Epithelial cell of esophagus (primary cell): ENCODE measurements at places on chromosomes 4 and X.
A peak's percentile ranks its signal among the peaks of the same experiment; 100 is the strongest.

GRCh38 chrX:129227366-129227765 lies 295.9 kb downstream of the SMARCA1 start:
- no peak for DNase-seq

DNA sequence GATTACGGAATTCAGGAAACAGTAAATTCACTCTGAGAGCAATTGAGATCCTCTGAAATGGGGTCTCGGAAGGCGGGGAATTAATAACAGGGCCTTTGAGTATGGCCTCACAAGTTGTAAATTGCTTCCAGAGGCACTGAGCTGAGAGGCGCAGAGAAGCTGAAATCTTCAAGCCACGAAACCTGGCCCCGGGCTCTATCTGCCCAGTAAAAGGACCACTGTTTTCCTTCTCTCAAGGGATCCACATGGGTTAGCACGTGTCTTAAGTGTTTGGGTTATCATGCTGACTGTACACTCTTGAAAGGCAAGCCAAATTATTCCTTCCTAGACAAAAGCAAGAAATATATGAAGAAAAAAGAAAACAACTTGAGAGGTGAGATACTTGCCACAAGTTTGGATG lies 1012.9 kb upstream of the FTHL17 start:
- no peak for DNase-seq

DNA sequence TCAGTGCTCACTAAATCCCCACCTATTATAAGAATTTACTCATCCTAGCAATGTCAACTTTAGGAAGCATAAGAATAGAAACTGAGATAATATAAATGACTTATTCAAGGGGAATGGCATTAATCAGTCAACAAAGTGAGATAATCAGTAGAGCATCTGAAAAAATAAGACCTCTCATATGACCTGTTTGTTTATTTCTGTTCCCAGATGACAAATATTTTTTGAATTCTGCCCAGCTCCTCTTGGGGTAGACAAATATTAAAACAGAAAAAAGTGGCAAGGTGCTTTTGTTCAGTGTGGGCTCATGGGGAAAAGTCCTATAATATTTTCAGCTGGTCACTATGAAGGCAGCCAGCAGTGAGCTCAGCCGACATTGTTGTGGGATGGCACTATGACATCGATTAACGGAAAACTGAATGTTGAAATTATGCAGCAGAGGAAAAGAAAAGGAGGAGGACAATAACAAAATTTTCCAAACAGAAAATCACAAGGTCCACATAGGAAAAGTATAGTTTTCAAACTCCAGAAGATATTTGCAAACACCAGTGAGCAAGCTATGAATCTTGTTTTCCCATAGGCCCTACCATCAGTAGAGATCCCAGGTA lies 109.6 kb downstream of the ANXA3 start:
- DNase-seq = no peak

- no peak for DNase-seq
Observed at GRCh38 chrX:150546711-150547153, 21.7 kb upstream of the MTM1 start.

- DNase-seq = peak; percentile 31
Observed at GRCh38 chr4:139607502-139608060, 51.6 kb upstream of the SETD7 start.

DNA sequence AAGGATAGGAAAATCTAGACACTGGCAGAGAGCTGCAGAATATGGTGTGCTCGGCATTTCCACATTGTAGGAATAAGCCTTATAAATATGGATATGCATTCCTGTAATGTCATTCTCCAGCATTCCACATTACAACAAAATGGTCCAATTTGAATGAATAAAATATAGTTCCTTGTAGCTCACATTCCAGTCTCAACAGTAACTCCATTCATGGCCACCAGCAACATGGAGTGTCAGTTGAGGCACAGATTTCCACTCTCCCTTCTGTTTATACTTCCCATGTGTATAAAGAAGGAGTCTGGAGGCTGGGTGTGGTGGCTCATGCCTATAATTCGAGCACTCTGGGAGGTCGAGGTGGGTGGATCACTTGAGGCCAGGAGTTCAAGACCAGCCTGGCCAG lies 84.5 kb downstream of the AASDH start:
- no peak for DNase-seq

DNA sequence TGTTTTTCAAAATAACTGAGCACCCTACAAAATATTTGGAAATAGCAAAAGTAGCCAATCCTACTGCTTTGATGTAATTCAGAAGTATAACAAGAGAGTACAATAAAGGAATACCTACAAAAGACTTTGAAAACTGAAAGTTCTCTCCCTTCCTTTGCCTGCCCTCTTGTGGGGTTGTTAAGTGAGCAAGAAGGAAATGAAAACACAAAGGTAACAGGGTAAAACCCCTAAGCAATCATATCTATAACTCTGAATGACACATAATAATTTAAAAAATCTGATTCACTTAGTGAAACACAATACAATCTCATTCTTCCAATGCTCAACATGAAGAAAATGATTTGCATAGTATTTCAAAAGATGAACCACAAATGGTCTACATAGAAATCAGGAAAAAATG lies 98.2 kb downstream of the FRYL start:
- peak; percentile 69 for DNase-seq

DNA sequence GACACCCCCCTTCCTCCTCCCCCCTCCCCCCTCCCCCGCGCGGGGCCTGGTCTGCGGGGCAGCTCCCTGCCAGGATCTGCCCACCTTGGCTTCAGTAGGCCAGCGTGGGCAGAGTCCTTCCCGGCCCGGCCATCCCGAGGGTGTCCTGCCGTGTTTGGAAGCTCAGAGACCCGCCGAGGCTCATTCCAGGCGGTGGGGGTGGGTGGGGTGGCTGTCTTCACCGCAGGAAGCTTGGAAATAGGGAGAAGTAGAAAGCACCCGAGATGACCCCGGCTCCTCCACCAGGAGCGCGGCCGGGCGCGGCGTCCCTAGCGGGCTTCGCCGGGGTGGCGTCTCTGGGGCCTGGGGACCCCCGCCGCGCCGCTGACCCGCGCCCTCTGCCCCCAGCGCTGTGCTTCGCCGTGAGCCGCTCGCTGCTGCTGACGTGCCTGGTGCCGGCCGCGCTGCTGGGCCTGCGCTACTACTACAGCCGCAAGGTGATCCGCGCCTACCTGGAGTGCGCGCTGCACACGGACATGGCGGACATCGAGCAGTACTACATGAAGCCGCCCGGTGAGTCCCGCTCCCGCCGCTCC lies 1.6 kb downstream of the NAT8L start:
- DNase-seq = peak; percentile 31

DNA sequence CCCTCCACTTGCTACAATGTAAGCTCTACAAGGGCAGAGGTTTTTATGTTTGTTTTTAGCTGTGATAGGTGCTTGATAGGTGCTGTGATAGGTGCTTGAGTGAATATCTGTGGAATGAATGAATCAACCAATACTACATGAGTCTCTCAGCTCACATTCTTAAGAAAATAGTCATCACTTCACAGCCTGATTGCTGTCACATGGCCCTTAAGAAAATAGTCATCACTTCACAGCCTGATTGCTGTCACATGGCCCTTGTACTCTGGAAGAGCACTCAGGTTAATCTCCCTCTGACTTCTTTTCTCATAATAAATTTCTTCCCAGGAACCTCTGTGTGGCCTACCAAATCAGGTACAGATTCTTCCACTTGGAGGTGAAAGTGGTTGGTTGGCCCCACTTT lies 335.2 kb downstream of the TENM3 start:
- DNase-seq = peak; percentile 90

DNA sequence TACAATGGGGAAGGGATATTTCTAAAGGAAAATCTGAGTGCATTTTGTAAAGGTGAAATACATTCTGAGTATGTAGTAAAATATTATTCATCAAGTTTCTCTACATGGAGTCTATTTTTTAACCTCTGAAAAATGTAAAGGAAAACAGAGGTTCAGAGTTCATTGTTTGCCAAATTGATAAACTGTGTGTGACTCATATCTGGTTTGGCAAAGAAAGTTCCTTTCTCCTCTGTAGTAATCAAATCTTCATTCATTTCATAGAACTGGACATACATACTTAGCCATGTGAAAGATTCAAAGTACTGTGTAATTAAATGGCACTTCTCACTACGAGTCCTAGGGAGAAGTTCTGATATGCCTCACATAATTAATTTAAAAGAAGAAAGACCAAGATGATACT lies 61.6 kb downstream of the HPGD start:
- DNase-seq = peak; percentile 29

DNA sequence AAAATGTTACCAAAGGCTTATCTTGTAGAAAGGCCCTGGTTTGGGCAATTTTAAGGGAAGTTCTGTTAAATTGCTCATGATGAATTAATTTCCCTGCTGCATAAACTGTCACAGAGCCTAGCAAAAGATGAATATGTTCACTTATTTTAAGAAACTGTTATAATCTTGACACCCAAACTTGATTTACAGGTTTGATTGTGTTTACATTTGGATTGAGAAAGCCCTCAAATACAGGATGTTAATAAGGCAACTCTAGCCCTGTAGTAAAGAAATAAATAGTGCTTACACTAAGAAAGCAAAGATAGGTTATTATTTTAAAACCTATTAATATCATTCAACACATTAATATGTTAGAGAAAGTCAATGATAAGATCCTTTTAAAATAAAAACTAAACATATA lies 18.3 kb downstream of the GYG2 start:
- peak; percentile 20 for DNase-seq

DNA sequence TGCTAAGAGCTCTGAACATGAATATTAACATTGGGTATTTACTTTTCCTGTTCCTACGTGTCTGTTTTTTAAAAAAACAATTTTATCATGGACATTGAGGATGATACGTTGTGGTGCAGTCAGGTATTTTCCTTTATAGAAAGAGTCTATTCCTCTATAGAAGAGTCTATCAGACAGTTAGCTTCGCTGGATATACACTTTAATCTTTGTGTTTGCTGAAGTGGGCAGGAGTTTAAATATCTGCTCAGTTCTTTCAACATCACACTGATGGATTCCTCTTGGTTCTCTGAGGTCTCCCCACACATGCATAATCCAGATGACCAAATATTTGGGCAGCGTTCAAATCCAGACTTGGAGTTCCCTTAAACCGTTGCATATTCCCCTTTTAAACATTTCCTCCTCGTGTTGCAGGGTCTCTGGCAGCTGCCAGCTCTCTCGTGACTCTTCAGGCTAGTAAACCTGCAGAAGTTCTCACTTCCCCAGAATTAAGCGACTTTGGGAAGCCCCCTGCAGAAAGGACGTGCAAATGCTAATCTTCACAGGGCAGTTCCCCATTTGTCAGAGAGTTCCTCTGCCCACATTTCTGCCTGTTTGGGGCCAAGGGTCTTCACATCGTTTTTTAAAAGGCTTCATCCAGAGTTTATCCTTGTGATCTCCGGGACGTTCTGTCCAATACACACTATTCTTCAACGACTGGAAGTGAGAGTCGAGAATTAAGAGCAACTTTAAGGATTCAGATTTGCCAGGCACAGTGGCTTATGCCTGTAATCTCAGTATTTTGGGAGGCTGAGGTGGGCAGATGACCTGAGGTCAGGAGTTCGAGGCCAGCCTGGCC lies 20.5 kb upstream of the DHRSX start:
- DNase-seq = no peak

GRCh38 chrX:72347366-72347765 lies 41.7 kb upstream of the CITED1 start:
- no peak for DNase-seq

DNA sequence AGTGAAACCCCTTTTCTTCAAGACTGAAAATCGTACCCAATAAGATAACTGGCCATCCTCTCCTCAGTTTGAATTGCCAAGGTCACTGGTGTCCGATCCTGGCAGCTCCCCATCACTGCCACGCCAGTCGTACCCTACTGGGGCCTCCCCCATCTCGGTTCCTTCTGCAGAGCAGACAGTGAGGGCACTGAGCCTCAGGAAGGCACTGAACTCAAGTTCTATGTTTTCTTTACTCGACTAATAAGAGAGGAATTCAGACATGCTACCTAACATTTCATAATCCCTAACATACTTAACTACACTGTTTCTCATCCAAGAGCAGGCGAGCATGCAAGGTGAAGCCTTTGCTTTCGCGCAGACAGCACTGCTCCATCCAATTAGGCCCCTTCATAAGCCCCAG lies 23.4 kb downstream of the ZFYVE28 start:
- no peak for DNase-seq

DNA sequence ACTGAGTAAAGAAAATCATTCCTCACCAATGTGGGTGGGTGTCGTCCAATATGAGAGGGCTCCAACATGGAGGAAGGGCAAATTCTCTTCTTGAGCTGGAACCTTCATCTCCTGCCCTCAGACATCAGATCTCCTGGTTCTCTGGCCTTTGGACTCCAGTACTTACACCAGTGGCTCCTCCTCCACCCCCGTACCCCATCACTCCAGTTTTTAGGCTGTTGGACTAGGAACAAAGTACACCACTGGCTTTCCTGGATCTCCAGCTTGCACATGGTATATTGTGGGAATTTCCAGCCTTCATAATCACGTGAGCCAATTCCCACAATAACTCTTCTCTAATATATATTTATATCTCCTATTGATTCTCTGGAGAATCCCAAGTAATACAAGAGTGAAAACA lies 196.9 kb downstream of the PDHA2 start:
- no peak for DNase-seq

- DNase-seq = peak; percentile 14
Observed at GRCh38 chrX:104712515-104712914, 146.5 kb downstream of the IL1RAPL2 start.

DNA sequence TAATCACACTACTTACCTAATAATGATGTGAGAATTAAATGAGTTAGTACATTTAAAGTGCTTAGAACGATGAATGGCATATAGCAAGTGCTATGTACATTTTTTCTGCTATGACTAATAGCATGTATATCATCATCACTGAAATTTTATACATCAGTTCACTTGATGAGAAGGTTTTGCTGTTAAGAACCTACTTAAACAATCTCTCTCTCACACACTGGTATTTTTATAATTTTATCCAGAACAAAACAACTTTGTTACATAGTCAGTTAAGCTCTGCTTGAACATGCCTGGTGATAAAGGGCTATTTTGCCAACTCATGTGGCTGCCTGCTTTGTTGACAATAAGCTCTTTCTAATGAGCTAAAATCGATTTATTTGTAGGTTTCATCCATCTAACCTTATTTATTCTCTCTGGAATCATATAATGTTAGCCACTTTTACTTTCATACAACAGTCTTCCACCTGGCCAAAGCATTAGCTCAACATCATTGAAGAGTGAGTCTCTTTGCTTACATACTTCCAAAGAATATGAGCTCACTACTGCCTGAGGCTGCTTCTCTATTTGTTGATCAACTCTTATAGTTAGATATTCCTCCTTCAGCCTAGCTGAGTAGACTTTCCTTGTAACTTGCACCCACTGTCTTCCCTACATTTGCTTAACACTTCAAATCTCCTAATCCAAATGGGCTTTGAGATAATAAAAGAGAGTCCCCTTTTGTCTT lies 372.7 kb upstream of the BOD1L1 start:
- peak; percentile 67 for DNase-seq

- DNase-seq = peak; percentile 97
Observed at GRCh38 chr4:56958111-56958517, 19.3 kb downstream of the NOA1 start.

- DNase-seq = peak; percentile 26
Observed at GRCh38 chrX:82335772-82336171, 1133.9 kb downstream of the SH3BGRL start.

DNA sequence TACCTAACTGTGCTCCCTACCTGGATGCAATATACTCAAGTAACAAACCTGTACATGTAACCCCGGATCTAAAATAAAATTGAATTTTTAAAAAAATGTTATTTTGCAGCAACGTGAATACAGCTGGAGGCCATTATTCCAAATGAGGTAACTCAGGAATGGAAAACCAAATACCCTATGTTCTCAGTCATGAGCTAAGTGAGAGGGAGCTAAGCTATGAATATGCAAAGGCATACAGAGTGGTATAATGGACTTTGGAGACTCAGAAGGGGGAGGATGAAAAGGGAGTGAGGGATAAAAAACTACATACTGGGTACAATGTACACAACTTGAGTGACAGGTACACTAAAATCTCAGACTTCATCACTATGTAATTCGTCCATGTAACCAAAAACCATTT lies 78.6 kb downstream of the CENPC start:
- no peak for DNase-seq
